Sciatic nerve (tissue), 2 donors: ENCODE measurements at places on chromosomes 3 and 15. TPM values are rescaled to one million over a fixed set of nuclear protein-coding genes. Genes with fewer than 3 reads are reported as not detected.

GRCh38 chr15:49045751-49046219, 461 bp downstream of the SECISBP2L start:
- no peak for DNase-seq

FEZF2 gene
- not detected for total RNA-seq

DNA sequence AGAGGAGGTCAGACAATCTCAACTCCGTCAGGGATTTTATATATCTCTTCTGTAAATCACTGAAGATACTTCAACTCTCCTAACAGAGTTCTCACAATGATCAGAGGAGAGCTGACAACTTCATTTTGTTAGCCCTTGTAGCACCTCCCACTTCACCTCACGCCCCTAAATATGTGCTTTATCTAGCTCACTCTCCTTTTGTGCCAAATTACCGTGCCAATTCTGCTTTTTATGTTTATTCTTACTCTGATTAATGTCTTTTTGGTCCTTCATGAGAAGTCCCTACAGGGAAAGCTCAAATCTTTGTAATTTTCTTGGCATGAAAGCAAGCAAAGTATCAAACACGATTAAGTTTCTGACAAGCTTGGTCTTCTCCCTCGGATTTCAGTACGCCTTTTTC, 636.1 kb upstream of the NAALADL2 start:
- DNase-seq, result no peak

DNA sequence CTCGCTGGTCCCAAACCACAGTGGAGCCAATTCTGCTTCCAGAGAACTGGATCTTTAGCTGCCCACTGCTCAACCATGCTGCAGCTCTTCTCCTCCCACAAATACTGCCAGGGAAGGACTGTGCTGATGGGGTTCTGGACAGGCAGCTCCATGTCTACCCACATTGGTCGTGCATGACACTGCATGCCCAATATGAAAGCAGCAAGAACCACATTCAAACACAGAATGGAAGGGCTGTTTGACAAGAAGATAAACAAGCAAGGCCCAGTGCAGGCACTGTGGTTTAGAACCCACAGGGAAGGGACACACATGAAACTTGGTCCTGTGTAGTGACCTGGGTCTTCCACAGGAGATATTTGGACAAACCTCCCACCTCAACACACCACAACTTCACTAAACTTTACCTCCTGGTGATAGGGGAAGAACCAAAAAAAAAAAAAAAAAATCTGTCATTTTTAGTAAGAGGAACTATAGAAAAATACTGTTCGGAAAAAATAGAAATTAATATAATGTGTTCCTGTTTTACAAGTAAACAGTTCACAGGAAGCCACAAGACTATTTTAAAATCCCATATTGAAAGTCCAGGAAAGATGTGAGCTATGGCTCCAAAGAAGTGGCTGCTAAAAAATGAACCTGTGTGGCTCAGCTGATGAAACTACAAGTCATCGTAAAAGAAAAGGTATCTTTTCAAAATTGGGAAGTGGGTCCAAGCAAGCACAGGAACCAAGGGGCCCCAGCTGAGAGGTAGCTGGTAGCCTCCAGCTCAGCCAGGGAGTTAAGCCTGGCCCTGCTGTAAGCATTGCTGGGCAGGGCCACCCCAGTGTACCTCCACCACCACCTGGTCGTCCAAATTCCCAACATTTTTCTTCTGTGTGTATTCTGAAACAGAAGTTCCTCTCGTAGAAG, 77.7 kb upstream of the ACAN start:
- no peak for DNase-seq

DNA sequence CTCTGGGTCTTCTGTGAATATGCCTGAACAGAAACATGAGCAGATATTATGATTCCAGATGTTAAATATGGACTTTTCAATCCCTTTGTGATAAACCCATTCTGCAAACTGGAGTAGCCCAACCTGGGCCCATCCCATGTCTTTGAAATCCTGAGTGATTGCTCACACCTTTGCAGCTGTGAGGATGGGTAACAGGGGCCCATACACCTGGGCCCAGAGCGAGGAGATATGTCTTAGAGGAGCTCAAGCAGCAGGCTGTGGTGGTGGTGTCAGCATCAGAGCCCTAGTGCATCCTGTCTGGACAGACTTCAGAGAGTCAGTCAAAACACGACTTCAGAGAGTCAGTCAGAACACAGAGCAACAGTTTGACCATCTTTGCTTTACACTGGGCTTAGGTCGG, 64.9 kb upstream of the LIMD1 start:
- no peak for DNase-seq

MAPKBP1 gene
- 54.3 TPM for total RNA-seq

PTPRG gene
- 67.7 TPM for total RNA-seq

DNA sequence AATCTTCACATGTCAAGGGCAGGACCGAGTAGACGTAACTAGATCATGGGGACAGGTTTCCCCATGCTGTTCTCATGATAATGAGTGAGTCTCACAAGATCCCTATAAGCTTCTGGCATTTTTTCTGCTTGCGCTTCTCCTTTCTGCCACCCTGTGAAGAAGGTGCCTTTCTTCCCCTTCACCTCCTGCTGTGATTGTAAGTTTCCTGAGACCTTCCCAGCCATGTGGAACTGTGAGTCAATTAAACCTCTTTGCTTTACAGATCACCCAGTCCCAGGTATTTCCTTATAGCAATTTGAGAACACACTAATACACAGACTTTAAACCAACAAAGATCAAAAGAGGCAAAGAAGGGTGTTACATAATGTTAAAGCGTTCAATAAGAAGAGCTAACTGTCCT, 156.6 kb upstream of the UBE2E2 start:
- no peak for DNase-seq

HDC gene
- total RNA-seq, result 8.1 TPM

DNA sequence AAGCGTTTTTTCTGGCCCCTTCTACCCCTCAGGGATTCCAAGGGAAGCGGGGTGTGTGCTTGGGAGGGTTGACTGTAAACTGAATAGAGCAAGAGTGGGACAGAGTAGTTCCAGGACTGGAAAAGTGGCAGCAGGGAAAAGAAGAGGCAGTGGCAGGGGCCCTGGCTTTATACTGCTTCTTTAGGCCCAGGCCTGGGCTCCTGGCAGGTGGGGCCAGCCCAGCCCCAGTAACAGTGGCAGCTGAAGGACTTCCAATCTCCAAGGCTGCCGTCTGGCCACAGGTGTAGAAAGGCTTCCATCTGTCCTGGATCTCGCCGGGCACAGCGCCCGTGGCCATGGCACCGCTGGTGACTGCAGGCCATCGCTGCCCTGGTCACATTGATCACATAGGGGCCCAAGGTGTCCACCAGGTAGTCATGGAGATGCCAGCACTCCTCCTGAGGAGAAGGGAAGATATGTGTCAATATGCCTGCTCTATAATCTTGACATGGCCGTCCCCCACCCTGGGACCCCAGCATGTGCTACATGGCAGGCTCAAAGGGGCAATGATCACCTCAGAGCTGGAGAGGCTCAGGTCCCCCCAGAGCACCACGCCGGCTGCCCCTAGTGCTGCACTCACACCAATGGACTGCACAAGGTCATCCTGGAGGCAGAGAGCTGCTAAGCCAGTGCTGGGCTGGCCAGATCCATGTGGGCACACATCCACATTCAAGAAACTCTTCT, 1.0 kb upstream of the IFRD2 start:
- DNase-seq, result no peak

- no peak for DNase-seq
These were observed 550.8 kb downstream of the DIPK2A start for GRCh38 chr3:144522456-144522855.

XCR1 gene
- 0.27 TPM for total RNA-seq

- no peak for DNase-seq
These were observed 31.8 kb downstream of the CCNL1 start for GRCh38 chr3:157127831-157128767.

- DNase-seq, result no peak
These were observed 65.8 kb upstream of the PTX3 start for GRCh38 chr3:157370867-157371266.

GRCh38 chr15:49848807-49849206, 228.0 kb downstream of the DTWD1 start:
- DNase-seq, result no peak

ACTRT3 gene
- total RNA-seq, result 2.3 TPM

DNA sequence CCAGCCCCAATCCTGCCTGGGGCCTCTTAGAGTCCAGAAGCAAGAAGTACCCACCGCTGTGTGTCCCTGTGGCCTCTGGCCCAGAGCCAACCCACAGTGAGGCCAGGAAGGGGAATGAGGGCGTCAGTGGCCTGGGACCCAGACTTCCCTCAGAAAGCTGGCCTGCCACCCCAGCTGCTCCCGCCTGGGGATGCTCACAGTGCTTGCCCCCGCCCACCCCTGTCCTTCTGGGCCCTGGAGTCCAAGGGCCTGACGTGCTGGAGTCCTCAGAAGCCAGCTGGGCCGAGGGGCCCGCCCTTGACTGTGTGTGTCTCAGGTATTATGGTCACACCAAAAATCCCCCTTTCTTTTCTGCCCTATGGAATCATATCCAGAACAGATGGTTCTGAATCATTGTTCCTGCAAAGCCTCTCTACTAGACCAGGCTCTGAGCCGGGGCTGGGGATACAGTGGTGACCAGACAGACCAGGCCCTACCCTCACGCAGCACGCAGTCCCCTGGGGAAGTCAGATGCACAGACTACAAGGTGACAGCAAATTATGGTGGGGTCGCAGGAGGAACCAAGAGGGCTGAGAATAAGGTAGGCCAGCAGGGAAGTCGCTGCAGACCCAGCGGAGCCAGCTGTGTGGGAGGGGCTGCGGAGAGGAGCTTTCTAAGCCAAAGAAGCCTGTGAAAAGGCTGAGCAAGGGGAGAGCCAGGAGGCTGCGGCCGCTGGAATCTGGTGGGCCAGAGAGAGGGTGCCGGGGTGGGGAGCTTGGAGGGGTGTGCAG, 99.1 kb downstream of the VGLL4 start:
- peak; percentile 69 for DNase-seq

ACSBG1 gene
- 0.18 TPM for total RNA-seq

SEMA3G gene
- 38.3 TPM for total RNA-seq

DNA sequence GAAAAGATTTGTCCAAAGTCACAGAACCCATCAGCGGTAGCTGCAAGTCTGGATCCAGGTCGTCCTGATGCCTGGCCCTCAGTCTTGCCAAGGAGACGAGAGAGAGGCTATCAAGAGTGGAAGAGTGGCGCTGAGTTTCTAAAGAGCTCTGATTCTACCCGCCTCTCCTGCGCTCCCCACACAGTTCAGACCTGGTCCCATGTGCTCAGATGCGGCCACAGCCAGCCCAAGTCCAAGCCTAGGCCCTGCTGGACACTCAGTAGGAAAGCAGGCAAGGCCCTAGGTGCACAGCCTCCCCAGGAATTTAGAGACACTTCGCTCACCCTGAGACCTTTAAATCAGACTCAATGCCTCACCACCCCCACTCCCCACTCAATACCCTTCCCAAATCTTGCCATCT, 32.4 kb downstream of the CCDC12 start:
- DNase-seq, result no peak

- DNase-seq, result no peak
These were observed 5.4 kb downstream of the CRYGS start for GRCh38 chr3:186538779-186539178.

DNA sequence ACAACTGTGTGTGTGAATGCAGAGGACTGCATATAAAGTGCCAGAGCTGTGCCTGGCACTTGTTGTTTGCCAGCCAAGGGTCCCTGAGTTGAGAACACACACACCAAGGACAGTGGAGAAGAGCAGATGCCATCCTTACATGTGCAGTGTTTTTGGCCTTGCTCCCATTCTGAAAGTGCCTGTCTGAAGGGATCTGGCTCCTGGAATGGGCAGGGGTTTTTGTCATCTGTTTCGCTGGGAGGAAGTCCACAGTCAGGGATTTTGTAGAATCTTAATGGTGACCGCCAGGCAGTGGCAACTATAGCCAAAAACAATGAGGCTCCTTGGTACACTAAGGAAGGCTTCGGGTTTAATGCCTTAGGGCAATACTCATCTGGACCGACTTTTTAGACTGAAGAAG, 63.7 kb downstream of the DUT start:
- DNase-seq, result no peak

STRIT1 gene
- not detected for total RNA-seq

DNA sequence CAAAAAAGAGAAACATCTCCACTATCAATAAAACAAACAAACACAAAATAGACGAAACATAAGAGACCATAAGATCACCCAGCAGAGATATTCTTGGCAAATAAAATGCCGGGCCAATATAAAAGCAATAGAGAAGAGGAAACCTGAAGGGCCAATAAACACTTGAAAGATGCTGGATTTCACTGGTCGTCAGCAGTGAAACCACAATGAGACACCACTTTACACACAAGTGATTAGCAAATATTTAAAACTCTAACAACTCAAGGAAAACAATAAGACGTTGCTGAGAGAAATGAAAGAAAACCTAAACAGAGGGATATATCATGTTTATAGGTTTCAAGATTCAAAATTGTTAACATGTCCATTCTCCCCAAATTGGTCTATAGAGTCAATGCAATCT, 148.5 kb downstream of the WDR76 start:
- no peak for DNase-seq

PPP1R14D gene
- total RNA-seq, result not detected

GRCh38 chr3:52874864-52875587, 22.3 kb downstream of the STIMATE start:
- no peak for DNase-seq

DNA sequence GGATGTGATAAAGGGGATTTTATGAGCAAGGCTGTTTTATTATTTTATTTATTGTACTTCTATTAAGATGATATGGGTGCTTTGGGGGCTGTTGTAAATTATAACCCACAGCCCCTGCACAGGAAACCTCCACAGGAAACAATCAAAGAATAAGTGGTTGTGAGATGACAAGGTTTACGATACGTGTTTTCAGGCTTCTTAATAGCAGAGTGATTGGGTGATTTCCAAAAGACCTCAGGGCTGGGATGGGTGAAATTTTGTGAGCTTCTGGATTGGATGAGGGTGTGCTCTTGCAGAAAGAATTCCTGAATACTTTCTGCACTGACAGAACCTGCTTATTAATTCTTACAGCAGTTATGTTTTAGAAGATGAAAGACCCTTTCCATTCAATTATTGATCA, 21.4 kb downstream of the CHL1 start:
- DNase-seq, result no peak

GRCh38 chr3:56357266-56357665, 111.0 kb downstream of the ERC2 start:
- no peak for DNase-seq

DNA sequence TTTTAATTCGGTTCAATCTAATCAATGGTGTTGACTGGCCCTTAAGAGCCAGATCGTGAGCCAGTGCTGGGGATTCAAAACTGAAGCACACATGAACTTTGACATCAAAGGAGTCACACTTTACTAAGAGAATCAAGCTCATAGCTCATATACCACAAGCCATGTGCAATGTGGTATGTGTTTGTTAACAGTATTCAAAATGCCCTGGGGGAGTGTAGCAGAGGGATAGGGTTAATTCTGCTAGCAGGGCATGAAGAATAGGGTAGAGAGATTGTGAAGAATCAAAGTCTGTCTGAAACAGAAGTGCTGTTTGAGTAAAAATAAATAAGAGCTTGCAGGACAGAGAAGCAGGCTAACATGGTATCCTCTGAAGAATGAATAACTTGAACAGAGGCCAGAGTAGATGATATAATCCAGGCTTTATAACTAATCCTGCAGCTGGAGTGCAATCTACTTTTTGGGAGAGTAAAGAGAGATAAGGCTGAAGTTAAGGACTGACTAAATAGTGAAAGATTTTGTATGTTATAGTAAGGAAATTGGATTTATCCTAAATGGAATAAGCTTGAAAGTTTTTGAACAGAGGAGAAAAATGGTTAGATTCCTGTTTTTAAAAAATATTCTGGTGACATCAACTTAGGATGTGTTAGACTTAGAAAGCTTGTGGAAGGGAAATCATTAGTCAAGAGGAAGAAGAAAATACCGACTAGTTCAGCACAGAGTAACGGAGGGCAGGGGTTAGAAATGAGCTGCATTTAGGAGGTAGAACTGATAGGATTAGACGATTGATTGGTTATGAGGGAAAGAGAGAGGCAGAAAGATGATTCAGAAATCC, 292.0 kb downstream of the NFKBIZ start:
- no peak for DNase-seq
